NT2/D1 (cell line): ENCODE measurements at places on chromosomes 11 and 22.

DNA sequence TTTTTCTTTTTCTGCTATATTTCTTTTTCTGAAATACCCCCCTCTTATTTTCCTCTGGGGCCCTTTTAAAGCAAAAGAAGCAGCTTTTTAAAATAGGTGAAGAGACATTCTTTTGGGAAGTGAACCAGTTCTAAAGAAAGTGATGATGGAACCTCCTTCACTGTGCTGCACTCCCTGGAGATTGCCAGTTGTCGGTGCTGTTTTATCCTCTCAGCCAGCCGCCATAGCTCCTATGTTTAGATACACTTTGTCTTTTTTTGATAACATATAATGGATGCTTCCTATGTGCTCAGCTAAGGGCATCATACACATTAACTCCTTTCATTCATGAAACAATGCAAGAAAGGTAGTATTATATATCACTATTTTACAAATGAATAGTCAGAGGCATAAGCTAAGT, 14.0 kb downstream of the CFAP300 start:
- no peak for DNase-seq

DNA sequence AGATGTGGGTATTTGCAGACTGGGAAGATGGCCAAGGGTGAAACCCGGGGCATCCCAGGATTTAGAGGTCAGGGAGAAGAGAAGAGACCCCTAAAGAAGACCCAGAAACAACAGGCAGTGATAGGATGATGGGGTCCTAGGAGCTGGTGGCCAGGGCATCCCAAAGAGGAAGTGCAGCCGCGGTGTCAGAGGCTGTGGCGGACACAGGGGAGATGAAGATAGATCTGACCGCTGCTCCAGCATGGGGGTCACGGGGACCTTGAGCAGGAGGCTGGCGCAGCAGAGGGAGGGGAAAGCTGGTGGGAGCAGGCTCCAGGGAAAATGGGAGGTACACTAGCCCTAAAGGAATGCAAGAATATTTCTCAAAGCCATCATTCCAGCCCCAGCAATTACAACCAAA, 47.3 kb downstream of the CTTN start:
- DNase-seq = no peak

GRCh38 chr11:16155448-16155847, 200.9 kb downstream of the SOX6 start:
- no peak for DNase-seq

- no peak for DNase-seq
Observed at GRCh38 chr11:34864424-34864823, 51.8 kb downstream of the APIP start.

GRCh38 chr11:117855912-117856651, 20.4 kb downstream of the FXYD6 start:
- no peak for DNase-seq

- DNase-seq = no peak
Observed at GRCh38 chr22:50086526-50086925, 1.3 kb upstream of the MLC1 start.

DNA sequence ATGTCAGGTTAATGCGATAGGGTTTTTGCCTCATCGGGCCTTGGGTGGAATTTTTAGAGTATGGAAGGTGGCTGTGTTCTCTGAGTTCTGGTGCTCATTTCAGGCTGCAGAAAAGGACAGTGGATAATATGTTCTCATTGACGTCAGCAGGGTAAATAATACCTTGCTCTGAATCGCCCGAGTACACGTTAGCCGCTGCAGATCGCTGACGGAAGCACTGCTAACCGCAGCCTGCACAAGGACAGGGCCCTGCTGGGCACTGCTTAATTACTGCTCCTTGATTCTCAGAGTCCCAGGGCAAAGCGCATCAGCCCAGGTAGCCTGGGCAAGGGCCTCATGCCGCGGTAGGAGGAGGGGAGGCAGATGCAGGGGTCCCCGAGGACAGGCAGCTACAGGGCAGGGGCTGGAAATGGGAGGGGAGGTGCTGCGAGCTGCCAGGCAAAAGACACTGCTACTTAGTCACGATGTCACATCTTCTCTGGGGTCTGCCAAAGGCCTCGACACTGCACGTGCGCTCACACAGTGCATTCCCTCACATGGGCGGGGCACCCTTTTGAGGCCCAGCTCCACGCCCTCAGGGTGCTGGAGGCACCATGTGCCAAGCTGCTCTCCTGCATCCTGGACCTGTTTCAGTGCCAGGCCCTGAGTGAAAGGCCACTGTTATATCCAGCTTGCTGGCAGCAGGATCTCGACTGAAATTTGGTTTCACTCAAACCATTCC, 35.2 kb downstream of the PPP2R1B start:
- DNase-seq = no peak

- DNase-seq = no peak
Observed at GRCh38 chr11:73340164-73340563, 32.1 kb downstream of the ARHGEF17 start.

DNA sequence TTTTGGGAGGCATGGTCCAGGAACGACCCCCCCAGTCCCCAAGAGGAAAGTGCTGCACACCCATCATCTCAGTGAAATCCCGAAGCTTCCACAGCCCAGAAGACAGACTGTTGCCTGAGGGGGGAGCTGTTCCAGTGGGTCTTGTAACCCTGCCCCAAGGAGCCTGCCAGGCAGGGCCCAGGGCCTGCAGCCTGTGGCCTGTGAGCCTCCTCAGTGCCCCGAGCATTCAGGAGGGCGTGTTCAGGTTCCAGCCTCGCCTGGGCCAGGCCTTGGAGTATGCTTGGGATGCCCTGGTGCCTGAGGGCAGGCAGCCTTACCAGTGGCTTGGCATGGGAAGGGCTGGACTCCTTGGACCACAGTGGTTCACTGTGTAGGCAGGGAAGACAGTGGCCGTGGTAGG, 18.0 kb upstream of the CABP2 start:
- DNase-seq = no peak

GRCh38 chr11:26953770-26954392, 40.0 kb upstream of the FIBIN start:
- DNase-seq = no peak

DNA sequence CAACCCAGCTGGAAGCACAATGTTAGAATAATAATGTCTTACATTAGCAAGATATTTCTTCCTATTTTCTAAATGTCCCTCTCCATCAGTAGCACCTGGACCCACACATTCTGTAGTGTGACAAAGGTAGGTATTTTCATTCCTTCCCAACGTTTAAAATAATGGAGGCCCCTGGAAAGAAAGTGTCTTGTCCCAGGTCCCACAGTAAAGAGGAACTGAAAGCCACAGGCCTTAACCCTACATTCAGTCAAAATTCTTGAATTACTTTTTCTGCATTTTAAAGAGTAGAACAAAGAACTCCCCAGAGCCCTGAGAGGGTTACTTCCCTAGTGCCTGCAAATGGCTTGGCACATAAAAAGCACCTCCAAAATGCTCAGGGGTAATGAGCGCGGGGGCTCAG, 26.3 kb downstream of the OPCML start:
- no peak for DNase-seq

GRCh38 chr11:116948391-116948790, 111.0 kb upstream of the APOA1 start:
- DNase-seq = no peak

- no peak for DNase-seq
Observed at GRCh38 chr22:18116634-18117033, 6.0 kb downstream of the TUBA8 start.

DNA sequence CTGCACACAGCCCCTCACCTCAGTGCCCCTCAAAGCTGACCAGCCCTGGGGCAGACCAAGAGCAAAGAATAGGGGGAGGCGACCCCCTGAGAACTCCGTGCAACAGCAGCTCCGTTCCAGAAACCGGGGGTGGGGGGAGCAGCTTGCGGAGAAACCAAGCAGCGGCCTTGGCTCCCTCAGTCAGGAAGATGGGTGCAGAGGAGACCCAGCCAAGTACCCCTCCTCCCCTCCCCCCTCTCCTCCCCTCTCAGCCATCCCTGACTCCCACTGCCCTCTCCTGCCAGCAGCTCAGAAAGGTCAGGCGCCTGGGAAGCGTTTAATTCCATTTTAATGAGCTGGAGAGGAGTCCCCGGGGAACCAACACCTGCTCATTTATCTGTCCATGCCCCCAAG, 78.9 kb downstream of the PDE2A start:
- DNase-seq = no peak

GRCh38 chr11:118109231-118109630, 22.5 kb upstream of the SMIM35 start:
- no peak for DNase-seq

- DNase-seq = no peak
Observed at GRCh38 chr11:8532475-8532874, 61.6 kb downstream of the STK33 start.

DNA sequence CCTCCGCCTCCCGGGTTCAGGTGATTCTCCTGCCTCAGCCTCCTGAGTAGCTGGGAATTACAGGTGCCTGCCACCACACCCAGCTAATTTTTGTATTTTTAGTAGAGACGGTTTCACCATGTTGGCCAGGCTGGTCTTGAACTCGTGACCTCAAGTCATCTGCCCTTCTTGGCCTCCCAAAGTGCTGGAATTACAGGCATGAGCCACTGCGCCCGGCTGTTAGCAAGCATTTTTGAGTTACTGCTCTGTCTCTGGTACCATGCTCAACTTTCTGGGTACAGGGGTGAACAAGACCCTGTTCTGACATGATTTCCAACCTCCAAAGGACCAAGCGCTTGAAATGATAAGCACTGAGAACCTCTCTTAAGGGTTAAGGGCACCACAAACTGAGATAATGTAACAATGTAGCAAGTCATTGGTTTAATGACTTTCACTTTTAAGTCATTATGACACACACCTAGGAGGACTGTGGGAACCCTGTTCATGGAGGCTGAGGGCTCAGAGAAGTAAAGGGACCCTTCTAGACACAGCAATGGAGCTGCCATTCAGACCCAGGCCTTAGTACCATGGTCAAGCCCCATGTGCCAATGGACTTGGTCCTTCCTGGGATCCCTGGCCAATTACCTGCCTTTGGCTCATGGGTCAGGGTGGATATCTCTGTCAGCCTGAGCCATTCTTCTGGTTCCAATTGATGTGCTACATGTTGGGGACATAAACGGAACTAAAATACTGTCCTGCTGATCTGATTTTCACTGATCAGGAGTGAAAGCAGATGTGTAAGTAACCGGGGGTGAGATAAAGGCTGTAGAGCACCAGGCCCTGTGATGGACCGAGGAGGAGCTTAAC, 11.6 kb downstream of the SLC3A2 start:
- no peak for DNase-seq

DNA sequence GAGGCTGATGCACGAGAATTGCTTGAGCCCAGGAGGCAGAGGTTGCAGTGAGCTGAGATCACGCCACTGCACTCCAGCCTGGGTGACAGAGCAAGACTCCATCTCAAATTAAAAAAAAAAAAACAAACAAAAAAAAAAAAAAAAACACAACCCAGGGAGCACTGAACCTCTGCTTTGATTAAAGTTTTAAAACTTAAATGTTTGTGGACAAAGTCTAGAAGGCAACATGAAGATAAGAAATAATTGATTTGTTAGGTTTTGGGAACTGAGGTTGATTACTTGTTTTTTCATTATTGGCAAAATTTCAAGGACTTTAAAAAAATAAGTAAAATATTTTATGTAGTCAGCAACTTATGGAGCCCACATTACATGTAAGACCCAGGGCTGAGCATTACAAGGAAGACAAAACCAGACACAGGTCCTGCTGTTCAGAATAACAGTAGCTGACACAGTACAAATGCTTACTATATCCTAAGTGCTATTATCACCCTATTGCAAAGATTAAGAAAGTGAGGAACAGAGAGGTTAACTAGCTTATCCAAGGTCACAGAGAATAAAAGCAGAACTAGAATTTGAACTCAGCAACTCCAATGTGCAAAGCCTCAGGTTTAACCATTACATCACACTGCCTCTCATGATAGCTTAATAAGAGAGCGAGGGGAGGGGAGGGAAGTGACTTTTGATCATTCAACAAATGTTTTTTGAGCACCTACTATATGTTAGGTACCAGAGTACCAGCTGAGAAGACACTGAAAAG, 2.3 kb upstream of the CRY2 start:
- no peak for DNase-seq

- no peak for DNase-seq
Observed at GRCh38 chr11:129435499-129436245, 60.0 kb downstream of the BARX2 start.

- no peak for DNase-seq
Observed at GRCh38 chr22:23166042-23166831, 14.1 kb upstream of the BCR start.

- no peak for DNase-seq
Observed at GRCh38 chr11:32487270-32487669, 51.9 kb upstream of the WT1 start.

DNA sequence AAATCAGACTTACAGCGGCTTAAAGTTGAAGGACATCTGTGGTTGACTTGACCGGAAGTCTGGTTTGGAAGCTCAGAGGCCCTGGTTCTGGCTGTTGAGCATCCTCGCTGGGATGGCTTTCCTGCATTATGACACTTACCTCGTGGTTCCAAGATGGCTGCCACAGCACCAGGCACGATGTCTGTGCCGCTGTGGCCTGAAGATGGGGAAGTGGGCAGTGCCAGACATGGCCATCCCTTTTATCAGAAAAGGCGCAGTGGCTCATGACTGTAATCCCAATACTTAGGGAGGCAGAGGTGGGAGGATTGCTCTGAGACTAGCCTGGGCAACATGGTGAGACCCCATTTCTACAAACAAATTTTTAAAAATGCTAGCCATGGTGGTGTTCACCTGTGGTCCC, 40.5 kb downstream of the CD82 start:
- DNase-seq = no peak

GRCh38 chr11:20421946-20422345, 34.4 kb downstream of the PRMT3 start:
- no peak for DNase-seq

DNA sequence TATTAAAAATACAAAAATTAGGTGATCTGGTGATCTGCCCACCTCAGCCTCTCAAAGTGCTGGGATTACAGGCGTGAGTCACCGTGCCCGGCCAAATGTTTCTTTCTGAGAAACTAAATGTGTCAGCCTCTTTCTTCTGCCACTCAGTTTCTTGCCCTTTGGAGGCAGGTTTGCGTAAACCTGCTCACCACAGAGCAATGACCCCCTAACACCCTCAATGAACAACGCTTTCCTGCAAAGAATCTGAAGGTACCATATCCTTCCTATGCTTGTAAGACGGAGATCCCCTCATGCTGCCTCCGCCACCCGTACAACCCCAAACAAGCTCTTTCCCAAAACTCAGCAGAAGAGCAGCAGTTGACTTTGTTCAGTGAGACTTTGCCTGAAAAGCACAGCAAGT, 38.7 kb upstream of the TTLL12 start:
- no peak for DNase-seq

GRCh38 chr22:37412495-37413250, 14.6 kb downstream of the ELFN2 start:
- DNase-seq = no peak

- no peak for DNase-seq
Observed at GRCh38 chr22:48794906-48795305, 1032.8 kb downstream of the BRD1 start.
